ENCODE measurements at places on chromosomes 6 and 20.

DNA sequence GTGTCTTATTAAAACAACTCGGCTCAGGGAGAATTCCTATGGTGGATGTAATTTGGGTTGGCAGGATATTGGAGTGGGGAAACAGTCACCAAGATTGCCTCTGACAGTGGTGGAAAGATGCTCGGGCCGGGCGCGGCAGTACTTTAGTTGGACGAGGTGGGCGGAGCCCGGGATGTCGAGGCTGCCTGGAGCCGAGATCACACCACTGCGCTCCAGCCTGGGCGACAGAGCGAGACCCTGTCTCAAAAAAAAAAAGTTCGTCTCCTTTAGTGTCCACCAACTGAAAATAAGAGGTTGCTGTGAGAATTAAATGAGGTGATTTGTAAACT lies 621 bp downstream of the NOL7 start:
- DNase-seq = no peak

DNA sequence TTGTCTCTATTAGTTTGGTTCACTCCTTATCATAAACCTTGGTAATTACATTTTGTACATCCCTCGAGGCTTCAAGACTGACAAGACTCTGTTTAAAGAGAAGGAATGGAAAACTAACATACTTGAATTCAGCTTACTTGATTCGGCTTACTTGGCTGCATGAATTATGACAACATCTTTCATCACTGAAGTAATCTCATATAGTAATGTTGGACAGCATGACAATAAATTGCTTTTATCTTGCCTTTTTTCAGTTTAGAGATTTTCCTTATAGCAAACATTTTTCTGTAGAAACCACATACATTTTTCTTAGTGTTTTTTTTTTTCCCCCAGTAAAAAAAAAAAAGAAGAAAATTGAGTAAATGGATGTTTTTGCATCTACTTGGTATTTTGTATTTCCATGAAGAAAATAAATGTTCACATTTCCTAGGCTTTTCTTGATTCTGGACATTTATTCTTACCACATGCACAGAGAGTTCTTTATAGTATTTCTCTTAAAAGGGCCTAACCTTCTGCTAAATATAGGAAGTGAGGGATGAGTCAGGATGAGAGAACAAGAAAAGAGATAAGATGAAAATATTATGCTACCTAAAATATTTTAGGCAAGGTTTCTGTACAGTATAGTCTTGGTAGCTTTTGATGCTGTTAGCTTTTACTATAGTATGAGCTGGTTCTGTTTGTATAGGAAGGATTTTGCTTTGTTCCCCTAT lies 101.0 kb upstream of the HDGFL1 start:
- DNase-seq = no peak

GRCh38 chr20:45406260-45407066 lies 1.6 kb upstream of the DBNDD2 start:
- no peak for DNase-seq

GRCh38 chr6:34674268-34674639 lies 22.3 kb downstream of the ILRUN start:
- DNase-seq = no peak

- DNase-seq = no peak
These were observed 11.5 kb downstream of the HLA-DPA1 start for GRCh38 chr6:33061987-33062386.

DNA sequence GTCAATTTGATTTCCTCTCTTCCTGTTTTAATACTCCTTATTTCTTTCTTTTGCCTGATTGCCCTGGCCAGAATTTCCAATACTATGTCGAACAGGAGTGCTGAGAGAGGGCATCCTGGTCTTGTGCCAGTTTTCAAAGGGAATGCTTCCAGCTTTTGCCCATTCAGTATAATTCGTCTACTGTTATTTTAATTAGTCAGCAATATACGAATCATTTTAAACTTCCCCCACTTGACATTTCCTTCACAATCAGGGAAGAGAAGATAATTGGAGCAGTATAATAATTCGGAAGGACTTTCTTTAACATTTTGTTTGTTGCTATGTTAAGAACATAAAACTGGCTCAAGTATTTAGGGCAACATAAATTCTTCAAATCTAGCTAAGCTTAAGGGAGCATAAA lies 860.3 kb upstream of the SLC35B3 start:
- DNase-seq = no peak

GRCh38 chr6:156886409-156886808 lies 109.2 kb downstream of the ARID1B start:
- no peak for DNase-seq

DNA sequence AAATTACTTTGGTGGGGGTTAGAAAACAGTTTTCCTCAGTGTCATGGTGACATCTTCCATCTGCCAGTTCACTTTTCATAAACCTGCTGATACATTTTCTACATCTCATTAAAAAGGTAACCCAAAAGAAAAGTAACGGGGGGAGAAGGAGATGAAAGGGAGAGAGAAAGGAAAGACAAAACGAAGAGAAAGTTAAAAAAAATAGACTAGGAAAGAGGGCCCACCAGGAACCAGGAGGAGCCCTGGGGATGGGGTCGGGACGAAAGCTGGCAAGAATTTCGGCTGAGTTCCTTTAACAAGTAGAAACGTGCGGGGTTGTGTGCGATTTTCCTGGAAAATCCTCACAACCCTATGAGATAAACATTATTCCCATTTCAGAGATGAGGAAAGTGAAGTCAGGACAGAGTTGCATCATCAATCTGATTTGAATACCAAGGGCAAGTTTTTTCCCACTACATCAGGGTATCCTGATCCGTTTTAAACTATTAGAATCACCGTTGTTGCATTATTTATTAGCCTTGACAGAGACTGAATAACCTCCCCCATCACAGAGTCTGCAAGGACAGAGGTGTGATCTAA lies 53.4 kb upstream of the TPD52L1 start:
- DNase-seq = no peak

DNA sequence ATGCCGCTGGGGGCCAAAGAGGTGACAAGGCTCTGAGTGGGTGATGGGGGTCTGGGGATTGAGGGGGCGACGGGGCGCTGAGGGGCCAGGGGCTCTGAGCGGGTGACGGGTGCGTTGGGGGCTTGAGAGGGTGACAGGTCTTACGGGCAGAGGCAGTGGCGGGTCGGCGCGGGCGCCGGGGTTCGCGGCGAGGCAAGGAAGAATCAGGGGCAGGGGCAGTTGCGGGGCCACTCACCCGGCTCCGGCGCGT lies 146 bp downstream of the ZNFX1 start:
- DNase-seq = no peak
